ENCODE measurements at places on chromosomes 6 and 20.
A peak's percentile ranks its signal among the peaks of the same experiment; 100 is the strongest.

GRCh38 chr6:145070791-145071190 is 664.5 kb downstream of the EPM2A start:
- DNase-seq = no peak

DNA sequence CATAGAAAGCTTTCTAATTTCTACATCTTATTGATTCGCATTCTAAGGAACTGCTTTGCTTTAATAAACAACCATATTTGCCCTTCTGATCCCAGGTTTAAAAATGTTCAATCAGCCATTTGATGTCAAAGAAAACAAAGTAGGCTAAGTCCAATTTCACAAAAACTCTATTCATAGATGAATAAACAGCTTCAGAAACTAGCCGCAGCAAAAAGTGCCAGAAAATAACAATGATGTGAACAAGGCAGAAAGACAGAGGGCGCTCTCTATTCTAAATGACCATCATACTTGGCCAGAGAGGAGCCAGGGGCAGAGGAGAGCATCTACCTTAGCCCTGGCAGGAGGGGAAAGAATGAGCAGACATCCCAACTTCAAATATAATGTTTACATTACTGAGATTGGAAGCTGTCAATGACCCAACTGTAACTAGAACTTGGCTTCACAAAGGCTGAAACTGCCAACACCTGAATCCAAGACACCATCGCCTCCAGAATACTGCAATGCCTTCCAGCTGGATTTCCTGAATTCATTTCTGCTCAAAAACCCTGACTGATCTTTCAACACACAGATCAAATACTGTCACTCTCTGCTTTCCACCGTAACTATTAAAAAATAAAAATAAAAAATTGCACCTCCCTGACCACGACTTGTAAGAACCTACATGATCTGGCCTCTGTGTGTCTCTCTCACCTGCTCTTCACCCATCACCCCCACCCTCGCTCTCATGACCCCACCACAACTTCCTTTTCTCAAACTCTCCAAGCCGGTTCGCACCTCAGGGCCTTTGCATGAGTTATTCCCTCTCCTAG is 9.5 kb downstream of the CNKSR3 start:
- DNase-seq = no peak

DNA sequence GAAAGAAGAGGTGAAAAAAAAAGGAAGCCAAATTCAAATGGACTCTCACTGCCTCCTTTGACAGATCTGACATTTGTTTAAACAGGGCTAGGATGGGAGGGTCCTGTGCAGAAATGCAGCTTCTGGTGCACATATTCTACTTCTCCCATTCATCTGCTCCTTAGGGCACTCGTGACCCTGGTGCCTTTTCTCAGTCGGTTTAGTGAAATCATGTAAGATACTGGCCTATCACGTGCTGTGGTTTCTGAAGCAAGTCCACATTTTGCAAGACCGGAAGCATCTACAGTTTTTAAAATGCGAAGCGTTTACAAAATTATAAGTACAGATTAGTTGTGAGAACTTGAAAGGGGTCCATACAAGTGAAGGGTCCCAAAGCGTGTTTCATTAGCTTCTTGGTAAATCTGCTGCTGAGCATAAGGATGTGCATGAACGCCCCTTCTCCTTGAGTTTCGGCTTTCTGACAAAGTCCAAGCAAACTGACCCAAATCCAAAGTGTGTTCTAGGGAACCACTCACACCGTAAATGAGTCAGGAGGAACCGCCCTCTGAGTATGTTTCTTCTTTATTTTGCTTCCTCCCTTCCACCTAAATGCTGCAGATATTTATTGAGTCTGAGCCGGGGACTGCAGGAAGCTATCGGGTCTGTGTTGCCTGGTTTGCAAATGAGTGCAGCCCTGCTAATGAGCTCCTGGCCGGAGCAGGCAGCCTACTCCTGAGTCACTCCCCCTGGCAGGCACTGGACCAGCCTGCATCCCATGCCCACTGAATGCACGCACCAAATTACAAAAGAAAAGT is 323.8 kb upstream of the JARID2 start:
- peak; percentile 26 for DNase-seq

DNA sequence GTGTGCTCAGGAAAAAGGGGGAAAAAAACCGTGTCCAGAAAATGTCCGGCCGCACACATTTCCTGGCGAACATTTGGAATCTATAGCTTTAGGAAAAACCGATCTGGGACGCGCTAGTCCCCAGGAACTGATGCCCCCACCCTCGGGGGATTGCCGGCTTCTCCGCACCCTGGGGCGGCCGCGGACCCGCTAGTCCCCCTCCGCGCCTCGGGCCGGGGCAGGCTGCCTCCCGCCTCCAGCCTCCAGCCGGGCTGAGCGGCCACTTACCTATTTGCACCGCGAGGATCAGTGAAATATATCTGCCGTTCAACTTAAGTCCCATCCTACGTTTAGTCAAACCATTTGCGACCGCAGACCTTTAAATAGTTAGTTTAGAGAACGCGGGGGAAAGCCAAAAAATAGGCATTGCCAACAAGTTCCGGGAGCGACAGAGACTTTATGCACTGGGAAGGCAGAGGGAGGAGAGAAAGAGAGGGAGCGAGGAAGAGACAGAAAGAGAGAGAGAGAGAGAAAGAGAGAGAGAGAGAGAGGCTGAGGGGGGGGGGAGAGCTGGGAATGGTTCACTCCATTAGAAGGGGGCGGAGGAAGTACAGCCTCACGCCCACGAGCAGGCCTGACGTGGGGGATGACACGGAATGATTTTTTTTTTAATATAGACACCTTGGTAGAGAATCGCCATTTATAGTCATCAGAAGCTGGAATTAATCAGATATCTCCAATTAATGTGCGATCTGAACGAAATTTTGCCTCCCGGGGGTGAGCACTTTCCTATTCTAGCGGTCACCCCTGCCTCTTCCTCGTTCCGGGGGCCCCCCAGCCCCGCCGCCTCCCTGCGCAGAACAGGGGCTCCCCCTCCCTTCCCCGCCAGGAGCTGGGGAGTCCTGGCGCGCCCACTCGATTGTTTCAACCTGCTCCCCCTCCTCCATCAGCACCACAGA is at the start of gene NRN1:
Gene NRN1 (minus strand): TSS at position 498 of the 938 bp plus-strand sequence. CDS start 176 bp downstream, at position 322.
- no peak for DNase-seq

GRCh38 chr6:160378882-160379281 is 30.7 kb downstream of the SLC22A3 start:
- DNase-seq = no peak

GRCh38 chr6:45756606-45757005 is 259.1 kb downstream of the CLIC5 start:
- no peak for DNase-seq

GRCh38 chr6:33926451-33926850 is 122.6 kb upstream of the MLN start:
- no peak for DNase-seq

DNA sequence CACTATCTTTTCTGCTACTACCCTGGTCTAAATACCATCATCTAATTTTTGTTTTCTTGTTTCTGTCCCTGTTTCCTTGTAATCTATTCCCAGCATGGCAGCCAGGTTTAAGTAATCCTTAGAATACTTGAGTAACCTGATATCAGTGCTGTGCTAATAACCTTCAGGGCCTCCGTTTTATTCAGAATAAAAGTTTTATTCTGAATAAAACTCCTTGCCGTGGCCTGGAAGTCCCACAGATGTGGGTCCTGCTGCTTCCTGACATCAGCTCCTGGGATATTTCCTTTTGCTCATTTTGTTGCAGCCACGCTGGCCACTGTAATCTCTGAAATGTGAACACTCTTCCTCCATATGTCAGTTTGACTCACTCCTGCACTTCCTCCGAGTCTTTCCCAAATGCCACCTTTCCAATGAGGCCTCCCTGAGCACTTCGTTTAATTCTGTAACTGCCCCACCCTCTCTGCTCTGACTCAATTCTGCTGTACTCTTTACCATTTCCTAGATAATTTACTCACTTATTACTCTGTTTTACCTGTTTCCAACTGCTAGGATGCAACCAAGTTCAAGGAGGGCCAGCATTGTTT is 114.0 kb upstream of the FOXA2 start:
- no peak for DNase-seq

GRCh38 chr20:5354901-5355300 is 38.1 kb upstream of the PROKR2 start:
- no peak for DNase-seq

DNA sequence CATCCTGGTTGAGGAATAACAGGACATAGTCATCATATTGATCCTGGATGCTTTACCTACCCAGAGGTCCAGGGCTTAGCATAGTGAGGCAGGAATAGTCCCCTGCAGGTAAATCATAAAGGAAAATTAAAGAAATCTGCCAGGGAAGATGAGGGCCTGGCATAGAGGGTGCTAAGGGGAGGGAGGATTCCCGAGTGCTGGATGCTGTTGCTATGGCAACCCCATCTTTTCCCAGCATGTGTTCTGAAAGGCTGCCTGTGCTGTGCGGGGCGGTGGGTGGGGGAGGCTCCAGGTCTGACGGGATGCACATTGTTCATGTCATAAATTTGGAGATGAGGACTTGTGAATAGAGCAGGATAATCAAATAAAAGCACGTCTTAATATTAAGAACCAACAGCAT is 212.6 kb upstream of the PCSK2 start:
- no peak for DNase-seq

- no peak for DNase-seq
These were observed 345.6 kb downstream of the CDC5L start for GRCh38 chr6:44733126-44733525.

GRCh38 chr6:88840796-88841539 is 122.5 kb downstream of the RNGTT start:
- no peak for DNase-seq

- DNase-seq = no peak
These were observed 1285.5 kb upstream of the GJE1 start for GRCh38 chr6:140847262-140847645.

GRCh38 chr20:57605045-57605444 is 15.2 kb downstream of the ZBP1 start:
- peak; percentile 65 for DNase-seq

GRCh38 chr6:129614464-129614863 is 95.5 kb downstream of the ARHGAP18 start:
- DNase-seq = no peak

- no peak for DNase-seq
These were observed 780.1 kb downstream of the TFAP2A start for GRCh38 chr6:9634776-9635175.

GRCh38 chr6:109052018-109052651 is 42.5 kb downstream of the SESN1 start:
- no peak for DNase-seq

DNA sequence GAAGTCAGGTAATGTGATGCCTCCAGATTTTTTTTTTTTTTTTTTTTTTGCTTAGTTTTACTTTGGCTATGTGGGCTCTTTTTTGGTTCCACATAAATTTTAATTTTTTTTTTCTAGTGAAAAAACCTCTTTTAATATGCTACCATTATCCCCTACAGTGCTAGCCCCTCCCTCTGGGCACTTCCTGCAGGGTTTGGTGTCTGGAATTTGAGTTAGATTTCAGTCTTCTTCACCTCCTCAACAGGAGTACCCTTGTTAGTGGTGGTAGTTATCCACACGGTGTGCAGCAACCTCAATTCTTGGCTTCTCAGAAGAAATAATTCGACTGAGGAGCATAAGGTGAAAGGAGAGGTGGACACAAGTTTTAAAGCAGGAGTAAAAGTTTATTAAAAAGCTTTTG is 128.8 kb upstream of the SYNCRIP start:
- no peak for DNase-seq

- no peak for DNase-seq
These were observed 78.8 kb upstream of the ZNFX1 start for GRCh38 chr20:49356676-49357075.

DNA sequence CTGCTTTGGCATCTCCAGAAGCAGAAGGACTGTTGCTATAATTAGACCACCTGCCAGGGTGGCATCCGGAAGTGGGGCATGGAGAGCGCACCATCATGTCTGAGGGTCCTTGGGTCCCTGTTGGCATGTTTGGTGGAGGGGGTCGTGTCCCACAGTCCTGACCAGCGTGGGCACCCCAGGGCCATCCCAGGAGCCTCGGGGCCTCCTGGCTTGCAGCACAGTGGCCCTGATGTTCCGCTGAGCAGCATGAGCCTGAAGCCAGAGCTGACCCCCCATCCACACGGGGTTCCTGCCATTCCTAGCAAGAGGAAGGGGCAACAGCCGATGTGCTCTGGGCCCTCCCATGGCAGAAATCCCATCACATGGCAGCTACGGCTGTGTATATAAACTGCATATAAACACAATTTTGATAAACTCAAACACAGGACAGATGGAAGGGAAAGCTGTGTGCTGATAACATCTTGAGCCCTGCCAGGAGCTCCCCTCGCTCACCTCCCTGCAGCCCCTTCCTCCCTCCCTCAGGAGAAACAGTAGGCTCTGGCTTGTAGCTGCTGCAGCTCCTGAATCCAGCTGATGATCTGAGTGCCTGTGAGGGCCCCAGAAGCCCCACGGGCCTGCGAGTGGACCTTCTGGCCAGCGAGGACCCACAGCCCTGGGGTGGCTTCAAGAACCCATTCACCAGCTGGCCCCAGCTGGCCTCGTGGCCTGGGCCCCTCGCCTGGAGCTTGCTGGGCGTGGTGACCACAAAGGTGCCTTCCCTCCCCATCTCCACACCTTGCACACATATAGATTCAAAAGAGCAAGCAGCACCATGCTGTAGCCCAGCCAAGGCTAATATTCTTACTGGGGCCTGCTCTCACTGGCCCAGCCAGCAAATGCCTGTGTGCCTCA is 321.6 kb downstream of the CDH4 start:
- no peak for DNase-seq

DNA sequence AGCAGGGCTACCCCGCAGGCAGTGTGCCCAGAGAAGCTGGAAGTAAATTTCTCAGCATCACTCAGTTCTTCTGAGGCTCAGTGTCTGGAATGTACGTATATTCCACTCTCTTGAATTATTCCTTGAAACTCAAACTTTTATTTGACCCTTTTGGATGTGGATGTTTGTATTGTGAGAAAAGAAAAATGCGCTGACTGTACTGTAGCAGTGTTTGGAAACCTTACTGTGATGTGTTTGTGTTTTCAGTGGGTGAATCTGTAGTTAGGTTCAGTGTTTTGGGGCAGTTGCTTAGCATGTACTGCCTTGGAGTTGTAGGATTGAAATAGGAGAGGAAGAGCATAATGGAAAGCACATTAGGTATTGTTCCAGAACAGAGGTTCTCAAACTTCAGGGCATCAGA is 13.5 kb downstream of the TIAM2 start:
- no peak for DNase-seq

- DNase-seq = no peak
These were observed 211.3 kb upstream of the RUNX2 start for GRCh38 chr6:45116714-45117410.

GRCh38 chr6:112114577-112115223 is 27.3 kb downstream of the FAM229B start:
- DNase-seq = no peak

- no peak for DNase-seq
These were observed 99.9 kb upstream of the PMEPA1 start for GRCh38 chr20:57809661-57810172.

Data from CD4-positive, alpha-beta T cell treated with Interleukin-17A for 1 hour (primary cell).